ENCODE measurements at places on chromosomes 7 and 10. TPM values are rescaled to one million over a fixed set of nuclear protein-coding genes. Genes with fewer than 3 reads are reported as not detected.

Gene CRYGN
- total RNA-seq: not detected

Gene CCL24
- total RNA-seq: not detected

Gene RSPH10B2
- not detected for total RNA-seq

Gene SPDYE9
- not detected for total RNA-seq

Gene STARD3NL
- 25.7 TPM for total RNA-seq

Gene HOXA2
- total RNA-seq: not detected

Gene PSTK
- 4.2 TPM for total RNA-seq

Gene FAM24A
- total RNA-seq: not detected

Gene EMX2
- not detected for total RNA-seq

Gene VAX1
- not detected for total RNA-seq

Gene NODAL
- not detected for total RNA-seq

Gene ZNF365
- not detected for total RNA-seq

Gene ACSL5
- total RNA-seq: 22.9 TPM

Gene EPHA1
- 1.3 TPM for total RNA-seq

Gene NSUN5
- 53.3 TPM for total RNA-seq

Gene FRMPD2
- not detected for total RNA-seq

Gene IFIT1B
- not detected for total RNA-seq

Gene VWDE
- 1.9 TPM for total RNA-seq

Gene WEE2
- total RNA-seq: not detected

Gene CHST3
- total RNA-seq: 0.57 TPM

Gene STK31
- not detected for total RNA-seq

Gene TWIST1
- not detected for total RNA-seq

Gene GJD4
- total RNA-seq: not detected

Gene FFAR4
- not detected for total RNA-seq

Gene LRIT1
- not detected for total RNA-seq

Gene ENTPD1
- 0.26 TPM for total RNA-seq

Gene KLF14
- not detected for total RNA-seq

Gene TMEM176B
- total RNA-seq: not detected

Gene SH2D4B
- total RNA-seq: 0.10 TPM

Gene PNLIPRP3
- not detected for total RNA-seq

Gene PIK3CG
- total RNA-seq: 3.8 TPM

Gene GCK
- total RNA-seq: 3.3 TPM

Gene ATP6V1F
- total RNA-seq: 142 TPM

Gene NT5C2
- total RNA-seq: 44.3 TPM

Gene LDB3
- total RNA-seq: 0.10 TPM
